Fibroblast of pulmonary artery (primary cell): ENCODE measurements at places on chromosomes 7 and 10.

- no peak for DNase-seq
Measured at GRCh38 chr7:143408686-143409561, at the start of gene EPHA1. Gene EPHA1, minus strand, starts transcription at chr7:143408856. Its CDS starts 51 bp downstream, at chr7:143408805.

DNA sequence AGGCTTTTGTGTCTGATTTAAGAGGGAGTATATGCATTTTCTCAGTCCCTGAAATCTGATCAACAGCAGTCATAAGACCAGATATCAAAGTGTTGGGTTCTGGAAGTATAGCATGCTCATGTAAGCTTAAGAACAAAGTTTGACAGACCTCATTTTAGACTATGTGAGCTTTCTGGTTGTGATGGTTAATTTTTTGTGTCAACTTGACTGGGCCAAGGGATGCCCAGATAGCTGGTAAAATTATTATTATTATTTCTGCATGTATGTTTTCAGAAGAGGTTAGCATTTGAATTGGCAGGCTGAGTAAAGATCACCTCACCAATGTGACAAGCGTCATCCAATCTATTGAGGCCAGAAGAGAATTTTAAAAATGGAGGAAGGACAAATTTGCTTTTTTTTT lies 63.5 kb upstream of the FRMD4A start:
- no peak for DNase-seq

DNA sequence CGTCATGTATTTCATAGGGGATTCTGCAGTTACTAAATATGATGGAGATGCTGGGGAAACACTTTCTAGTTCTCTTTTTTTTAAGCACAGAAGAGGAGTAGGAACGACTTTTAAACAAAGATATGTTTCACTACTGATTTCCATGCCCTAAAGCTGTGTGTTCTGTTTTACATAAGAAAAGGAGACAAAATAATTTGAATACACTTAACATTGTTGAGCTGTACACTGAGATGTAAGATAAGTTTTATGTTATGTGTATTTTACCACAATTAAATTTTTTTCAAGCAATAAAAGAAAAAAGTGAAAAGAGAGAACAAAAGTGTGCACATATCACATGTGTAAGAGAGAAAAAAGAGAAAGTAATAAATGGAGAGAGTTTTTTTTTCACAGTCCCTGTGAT lies 408.2 kb downstream of the PHTF2 start:
- DNase-seq = no peak

DNA sequence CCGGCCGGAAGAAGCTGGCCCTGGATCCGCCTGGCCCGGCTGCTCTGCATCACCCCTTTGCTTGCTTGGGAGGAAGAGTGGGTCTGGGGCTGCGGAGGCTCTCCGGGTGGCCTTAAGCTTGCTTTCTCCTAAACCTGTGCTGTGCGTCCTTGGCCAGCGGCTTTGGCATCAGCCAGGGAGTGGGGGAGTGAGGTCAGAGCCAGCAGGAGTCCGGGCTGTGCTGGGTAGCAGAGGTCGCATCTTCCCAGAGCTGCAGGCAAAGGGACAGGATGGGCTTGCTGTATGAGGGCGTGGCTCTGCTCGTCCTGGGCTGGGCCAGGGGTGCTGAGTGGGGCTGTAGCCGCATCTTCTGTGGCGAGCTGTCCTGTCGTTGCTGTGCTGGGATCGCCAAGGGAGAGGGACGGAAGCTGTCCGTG lies 21.1 kb downstream of the BNIP3 start:
- DNase-seq = no peak

DNA sequence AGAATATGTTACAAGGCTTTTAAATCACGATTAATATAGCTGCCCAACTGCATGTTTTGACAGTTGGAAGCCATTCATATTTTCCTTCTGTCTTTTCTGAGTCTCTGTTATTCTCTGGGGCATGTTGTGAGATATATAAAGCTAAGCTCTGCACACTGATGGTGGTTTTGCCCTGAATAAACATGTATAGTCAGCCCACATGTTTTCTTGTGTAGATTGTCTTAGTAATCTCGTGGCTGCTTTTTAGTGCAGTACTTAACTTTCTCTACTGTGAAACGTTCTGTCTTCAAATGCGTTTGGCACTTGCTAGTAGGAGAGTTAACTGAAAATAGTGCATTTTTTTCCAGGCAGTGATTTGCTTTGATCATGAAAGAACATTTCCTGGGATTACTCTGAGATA lies 268.5 kb downstream of the DNAJB9 start:
- no peak for DNase-seq

GRCh38 chr7:108299251-108299973 lies 156.8 kb downstream of the NRCAM start:
- DNase-seq = peak; percentile 68

DNA sequence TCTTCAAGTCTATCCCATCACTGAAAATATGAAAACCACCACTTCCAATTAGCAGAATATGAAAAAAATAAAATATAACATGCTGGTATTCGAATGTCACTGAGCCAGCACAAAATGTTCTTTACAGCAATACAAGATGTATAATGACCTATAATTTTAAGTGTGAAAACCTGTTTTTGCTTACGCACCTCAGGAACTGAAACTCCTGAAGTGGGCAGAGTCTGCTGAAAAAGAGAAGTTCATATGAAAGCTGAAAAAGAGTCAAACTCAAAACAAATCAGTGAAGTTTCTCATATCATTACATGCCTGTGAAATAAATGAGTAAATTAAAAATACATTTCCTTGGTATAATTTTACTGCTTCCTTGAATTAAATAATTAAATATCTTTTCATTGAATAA lies 272.5 kb downstream of the DGKB start:
- DNase-seq = no peak

DNA sequence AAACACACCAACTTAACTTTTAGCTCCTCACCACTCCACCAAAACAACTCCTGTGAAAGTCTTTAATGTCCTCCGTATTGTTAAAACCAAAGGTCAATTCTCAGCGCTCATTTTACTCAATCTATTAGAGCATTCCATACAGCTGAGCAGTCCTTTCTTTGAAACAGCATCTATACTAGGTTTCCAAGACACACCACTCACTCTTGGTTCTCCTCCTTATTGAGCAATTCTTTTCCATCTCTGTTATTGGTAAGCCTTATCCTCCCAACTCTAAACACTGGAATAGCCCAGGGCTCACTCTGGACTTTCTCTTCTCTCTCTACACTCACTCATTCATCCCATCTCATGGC lies 34.9 kb downstream of the COA1 start:
- DNase-seq = peak; percentile 82

- DNase-seq = no peak
Measured at GRCh38 chr7:91405092-91405788, 141.0 kb downstream of the FZD1 start.

GRCh38 chr10:113520690-113521474 lies 32.0 kb upstream of the HABP2 start:
- peak; percentile 82 for DNase-seq

GRCh38 chr7:107850216-107850615 lies 40.8 kb upstream of the DLD start:
- DNase-seq = no peak

DNA sequence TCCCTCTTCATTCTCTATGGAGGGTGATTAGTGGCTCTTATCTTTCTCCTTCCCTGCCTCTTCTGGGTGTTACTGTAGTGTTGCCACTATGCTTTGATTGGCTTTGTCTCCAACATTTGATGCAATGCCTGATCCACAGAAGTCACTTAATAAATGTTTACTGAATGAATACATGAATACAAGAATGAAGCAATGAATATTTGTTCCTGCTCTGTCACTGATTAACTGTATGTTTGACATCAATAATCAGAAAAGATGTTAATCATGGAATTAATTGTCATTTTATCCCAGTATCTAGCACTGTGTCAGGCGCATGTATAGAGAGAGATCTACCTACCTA lies 4.3 kb downstream of the ANK3 start:
- no peak for DNase-seq

DNA sequence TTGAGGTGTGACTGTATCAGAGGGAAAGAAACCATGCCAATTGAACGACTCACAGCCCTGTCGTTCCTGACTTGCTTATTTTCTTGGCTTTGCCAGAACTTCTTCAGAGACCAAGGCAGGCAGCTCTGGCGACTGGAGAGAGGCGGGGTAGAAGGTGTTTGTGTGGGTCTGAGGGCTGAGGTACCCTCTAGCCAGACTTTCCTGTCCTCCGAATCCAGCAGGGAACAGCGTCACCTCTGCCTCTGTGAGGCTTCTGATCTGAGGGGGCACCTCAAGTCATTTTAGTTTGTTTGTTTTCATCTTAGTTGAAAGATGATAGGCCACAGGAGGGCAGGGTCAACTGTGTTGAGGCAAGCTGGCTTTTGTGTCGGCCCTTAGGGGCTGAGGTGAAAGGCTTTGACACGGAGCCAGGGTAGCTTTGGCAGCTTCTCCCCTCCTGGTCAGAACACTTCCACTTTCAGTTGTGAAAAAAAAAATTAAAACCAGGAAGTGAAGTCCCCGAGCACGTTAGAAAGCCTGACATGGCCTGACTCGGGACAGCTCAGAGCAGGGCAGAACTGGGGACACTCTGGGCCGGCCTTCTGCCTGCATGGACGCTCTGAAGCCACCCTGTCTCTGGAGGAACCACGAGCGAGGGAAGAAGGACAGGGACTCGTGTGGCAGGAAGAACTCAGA lies 1.9 kb downstream of the ACSL5 start:
- peak; percentile 20 for DNase-seq

GRCh38 chr10:80684259-80684658 lies 146.6 kb downstream of the SH2D4B start:
- DNase-seq = peak; percentile 60

DNA sequence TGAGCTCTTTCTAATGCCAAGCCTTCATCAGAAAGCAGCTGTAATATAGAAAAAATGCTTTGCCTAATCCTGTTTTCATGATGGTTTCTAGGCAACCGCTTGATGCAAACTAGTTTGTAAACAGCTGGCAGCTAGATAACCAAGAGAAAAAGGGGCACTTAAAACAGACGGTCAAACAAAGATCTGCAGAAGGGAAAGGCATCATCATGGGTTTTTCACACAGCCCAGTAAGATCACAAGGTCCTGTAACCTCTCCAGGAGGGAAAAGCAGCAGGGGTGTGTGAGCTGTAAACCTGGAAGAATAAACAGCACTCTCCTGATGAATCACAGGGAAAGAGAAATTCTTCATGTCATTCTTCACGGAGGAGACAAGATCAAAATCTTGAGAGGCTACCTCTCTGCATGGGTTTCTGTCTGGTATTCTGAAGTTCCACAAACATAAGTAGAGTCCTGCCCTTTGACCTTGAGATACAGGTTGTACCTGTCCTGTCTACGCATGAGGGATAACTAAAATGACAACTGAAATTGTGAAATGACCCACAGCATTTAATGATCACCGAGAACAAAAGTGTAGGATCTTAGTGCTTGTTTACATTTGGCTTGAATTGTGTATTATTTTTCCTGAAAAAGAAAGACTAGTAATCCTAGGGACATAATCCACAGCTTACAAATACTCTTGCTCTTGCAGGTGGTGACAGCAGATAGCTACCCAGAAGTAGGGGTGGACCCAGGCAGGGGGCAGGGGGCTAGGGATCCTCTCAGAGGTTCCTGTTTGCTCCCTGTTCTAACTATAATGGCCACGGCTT lies 48.0 kb downstream of the CREB3L2 start:
- peak; percentile 83 for DNase-seq

DNA sequence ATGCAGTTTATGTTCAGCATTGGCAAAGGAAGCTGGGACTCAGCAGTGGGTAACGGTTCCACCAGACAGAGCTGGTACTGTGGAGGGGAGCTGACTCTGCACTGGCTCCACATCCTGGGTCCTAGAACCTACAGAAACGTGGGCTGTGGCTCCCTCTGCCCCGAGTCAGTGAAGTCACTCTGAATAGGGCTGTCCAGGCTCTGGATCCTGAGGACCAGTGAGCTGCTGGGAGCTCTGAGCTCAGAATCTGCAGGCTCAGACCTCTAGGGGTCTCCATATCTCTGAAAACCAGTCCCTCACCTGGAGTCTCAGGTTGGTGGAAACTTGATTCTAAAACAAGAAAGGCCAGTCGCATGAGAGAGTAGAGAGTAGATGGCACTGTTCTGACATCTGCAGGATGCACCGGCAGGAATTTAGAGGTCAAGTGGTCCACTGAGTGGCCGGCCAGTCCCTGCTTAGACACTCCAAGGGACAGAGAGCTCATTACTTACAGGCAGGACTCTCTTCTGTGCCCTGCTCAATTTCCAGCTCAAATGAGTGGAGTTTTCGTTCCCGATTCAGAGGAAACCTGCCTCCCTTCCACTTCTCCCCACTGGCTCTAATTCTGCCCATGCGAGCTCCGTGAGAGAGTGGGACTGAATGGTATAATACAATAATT lies 18.6 kb downstream of the NPFFR1 start:
- DNase-seq = no peak

- DNase-seq = no peak
Measured at GRCh38 chr7:74495112-74496086, 41.7 kb downstream of the GTF2IRD1 start.

DNA sequence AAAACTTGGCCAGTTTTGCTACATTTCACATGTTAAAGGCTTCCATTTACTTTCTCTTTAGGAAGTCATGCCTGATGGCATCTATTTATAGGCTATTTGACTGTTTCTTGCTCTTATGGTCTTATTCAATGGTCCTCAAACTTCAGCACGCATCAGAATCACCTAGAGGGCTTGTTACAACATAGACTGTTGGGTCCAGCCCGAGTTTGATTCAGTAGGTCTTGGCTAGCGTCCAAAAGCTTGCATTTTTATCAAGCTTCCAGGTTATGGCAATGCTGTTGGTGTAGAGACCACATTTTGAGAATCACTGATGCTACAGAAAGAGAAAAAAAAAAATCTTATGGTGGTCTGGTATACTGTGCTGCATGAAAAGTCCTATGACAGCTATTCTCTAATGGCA lies 51.9 kb downstream of the MTPN start:
- DNase-seq = peak; percentile 45

- no peak for DNase-seq
Measured at GRCh38 chr7:141943846-141944245, 2.9 kb downstream of the CLEC5A start.

- DNase-seq = no peak
Measured at GRCh38 chr10:34730726-34731125, 84.4 kb downstream of the PARD3 start.

DNA sequence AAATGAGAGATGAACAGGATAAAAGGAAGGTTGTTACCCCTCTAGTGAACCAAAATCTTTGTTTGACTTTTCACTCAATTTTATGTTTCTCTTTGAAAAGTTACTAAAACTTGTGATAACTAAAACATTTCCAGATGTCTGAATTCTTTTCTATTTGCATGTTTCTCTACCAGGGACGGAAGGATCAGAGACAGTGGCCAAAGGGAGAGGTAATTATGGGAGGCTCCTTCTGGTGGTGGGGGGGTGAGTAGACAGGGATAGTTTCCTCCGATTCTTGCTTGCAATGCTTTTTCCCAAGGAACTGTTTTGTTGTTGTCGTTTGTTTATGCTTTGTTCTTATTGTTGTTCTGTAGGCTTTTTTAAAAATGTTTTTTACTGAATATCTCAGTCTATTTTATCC lies 374.8 kb downstream of the INHBA start:
- no peak for DNase-seq
